ENCODE measurements at places on chromosomes 2 and 18.

DNA sequence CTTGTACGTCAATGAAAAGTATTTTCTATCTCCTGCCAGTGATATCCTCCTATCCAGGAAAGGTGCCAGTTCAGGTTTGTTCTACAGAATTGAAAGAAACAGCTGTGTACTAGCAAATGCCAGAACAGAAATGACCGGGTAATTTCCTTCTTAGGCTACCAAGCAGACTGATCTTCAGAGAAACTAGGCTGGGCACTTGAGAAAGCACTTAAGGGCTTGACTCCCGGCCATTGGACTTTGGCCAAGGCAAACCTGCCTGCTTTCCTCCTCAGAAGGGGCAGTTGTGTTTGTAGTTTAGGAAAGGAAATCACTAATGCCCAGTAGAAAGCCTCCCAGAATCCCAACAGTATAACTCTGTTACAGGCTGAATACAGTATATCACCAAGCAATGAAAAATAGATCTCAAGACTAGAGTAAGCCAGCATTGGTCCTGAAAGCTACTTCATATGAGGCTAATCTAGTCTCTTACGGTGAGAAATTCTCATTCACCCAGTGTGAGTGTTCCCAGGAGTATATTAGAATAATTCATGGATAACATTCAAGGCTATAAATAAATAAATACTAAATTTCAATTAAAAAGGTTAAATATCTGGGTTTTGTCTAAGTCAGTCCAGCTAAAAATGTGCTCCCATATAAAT is 43.0 kb upstream of the COL5A2 start:
- DNase-seq: no peak

- DNase-seq: no peak
These were observed 196.4 kb downstream of the TNS1 start for GRCh38 chr2:217806482-217806765.

- DNase-seq: no peak
These were observed 18.5 kb upstream of the NMUR1 start for GRCh38 chr2:231548752-231549151.

DNA sequence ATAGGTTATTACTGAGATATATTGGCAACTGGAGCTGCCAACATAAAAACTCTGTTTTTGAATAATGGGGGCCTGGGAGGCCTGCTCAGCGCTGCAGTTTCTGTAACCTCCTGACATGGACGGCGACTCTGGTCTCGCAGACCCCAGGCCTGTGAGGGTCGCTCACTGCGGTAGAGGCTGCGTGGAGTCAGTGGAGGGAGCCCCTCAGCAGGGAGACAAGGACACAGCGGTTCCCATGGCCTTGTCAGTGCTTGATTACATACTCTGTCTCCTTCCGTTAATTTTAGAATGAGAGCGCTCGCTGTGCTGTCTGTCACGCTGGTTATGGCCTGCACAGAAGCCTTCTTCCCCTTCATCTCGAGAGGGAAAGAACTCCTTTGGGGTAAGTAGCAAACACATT is 858 bp downstream of the TPO start:
- no peak for DNase-seq
